ENCODE measurements at places on chromosomes 1 and 21.
A peak's percentile ranks its signal among the peaks of the same experiment; 100 is the strongest.

DNA sequence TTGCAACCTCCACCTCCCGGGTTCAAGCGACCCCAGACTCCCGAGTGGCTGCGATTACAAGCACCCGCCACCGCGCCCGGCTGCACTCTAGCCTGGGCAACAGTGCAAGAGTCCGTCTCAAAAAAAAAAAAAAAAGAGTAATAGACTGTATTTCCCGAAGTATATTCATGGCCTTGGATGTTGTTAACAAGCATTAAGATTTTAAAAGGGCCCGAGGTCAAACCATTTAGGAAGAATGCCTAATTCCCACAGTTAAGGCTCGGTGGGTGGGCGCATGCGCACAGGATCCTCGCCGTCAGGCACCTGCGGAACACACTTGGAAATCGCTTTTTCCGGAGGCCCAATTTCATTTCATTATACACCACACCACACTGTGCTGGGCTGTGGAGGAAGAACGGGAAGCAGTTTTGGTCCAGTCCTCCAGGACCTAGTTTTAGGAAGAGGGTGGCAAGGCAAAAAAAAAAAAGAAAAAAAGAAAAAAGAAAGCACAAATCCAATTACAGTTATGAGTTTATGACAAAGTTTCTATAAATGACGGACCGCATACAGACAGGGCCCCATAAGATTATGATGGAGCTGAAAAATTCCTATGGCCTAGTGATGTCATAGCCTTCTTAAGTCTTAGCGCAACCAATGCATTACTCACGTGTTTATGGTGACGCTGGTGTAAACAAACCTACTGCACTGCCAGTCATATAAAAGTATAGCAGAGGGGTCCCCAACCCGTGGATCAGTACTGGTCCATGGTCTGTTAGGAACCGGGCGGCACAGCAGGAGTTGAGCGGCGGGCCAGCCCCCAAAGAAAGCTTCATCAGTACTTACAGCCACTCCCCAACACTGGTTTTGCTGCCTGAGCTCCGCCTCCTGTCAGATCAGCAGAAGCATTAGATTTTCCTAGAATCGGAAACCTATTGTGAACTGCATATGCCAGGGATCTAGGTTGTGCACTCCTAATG lies 38.2 kb downstream of the H3-3A start:
- no peak for DNase-seq

GRCh38 chr1:224064150-224064549 lies 49.8 kb upstream of the FBXO28 start:
- no peak for DNase-seq

- no peak for DNase-seq
Measured at GRCh38 chr1:20717452-20718342, at the start of gene KIF17. Gene KIF17 (minus strand): TSS chr1:20718007. CDS start chr1:20717706, 301 bp downstream.

DNA sequence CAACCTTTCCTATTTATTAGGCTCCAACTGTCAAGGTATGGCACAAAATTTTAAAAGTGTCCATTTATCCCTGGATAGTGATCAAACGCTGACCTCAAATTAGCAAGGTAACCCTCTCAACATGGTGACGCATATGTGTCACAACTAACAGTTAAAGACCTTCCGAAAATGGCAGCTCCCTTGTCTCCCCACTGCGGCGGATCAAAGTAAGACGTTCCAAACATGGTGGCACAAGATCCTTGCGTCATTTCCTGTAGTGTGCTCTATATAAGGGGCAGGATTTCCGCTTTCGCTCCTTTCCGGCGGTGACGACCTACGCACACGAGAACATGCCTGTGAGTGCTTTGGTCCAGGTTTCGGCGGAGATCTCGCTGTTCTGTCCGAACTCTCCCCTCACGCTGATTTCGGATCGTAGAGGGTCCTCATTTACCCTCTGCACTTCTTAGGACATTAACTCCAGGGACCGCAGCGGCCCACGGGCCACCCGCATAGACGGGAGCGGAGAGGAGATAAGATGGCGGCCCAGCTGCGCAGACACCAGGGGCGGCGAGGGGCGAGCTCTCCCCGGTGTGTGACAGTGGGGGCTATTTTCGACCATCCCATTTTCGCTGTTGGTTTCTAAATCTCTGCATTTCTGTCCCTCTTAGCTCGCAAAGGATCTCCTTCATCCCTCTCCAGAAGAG lies at the start of gene RPS27:
RPS27 (plus strand) TSS at position 295 of the 683 bp plus-strand sequence; CDS start at position 330, 35 bp downstream.
- peak; percentile 98 for DNase-seq

DNA sequence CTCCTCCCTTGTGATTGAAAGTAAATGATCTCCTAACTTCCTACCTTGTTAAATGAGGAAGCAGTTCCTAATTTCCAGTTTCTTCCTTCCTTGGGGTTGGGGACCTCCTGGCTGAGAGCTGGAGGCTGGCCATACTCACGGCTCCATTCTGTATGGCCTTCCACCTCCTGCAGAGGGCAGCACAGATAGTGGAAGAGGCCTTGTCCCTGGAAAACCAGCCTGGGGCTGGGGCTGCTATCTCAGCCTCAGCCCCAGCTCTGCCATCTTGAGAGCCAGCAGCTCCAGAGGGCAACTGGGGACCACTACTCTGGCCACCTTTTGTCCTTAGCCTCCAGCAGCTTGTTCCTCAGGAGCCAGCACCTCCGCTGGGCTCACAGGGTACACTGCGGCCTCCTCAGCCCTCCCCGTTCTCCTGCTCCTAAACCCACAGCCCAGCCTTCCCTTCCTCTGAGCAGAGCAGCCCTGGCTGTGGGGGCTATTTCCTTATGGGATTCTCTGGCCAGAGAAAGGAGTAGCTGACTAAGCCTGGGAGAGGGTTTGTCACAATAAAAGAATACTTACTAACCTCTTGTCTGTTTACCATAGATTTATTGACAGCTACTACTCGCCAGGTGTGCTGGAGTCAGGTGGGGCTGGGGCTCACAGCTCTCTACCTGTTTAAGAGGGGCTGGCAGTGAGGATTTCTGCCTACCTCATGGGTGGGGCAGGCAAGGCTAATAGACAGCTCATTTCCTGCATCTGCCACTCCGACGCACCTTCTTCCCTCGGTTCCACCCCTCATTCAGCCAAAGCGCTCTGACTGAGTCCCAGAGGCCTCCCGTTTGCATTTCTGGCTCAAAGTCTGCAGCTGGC lies 6.3 kb downstream of the TMEM234 start:
- no peak for DNase-seq

DNA sequence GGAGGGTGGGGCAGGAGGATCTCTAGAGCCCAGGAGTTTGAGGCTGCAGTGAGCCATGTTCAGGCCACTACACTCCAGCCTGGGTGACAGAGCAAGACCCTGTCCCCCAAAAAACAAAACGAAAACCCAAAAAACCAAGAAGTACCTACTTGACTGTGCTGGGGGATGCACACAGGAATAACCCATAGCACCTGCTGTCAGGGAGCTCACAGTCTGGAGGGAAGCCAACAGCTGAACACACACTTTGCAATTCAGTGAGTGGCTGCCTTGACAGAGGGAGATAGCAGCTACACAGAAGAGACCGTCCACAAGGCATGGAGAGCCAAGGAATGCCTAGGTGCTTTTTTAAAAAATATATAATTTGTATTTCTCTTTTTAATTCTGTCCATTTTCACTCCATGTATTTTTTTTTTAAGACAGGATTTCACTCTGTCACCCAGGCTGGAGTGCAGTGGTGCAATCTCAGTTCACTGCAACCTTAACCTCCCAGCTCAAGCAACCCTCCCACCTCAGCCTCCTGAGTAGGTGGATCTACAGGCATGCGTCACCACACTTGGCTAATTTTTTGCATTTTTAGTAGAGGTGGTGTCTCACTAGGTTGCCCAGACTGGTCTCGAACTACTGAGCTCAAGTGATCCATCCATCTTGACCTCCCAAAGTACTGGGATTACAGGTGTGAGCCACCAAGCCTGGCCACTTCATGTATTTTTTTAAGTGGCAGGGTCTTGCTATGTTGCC lies 68.7 kb downstream of the NID1 start:
- DNase-seq = no peak

- no peak for DNase-seq
Measured at GRCh38 chr1:47554082-47554481, 116.2 kb downstream of the FOXD2 start.

DNA sequence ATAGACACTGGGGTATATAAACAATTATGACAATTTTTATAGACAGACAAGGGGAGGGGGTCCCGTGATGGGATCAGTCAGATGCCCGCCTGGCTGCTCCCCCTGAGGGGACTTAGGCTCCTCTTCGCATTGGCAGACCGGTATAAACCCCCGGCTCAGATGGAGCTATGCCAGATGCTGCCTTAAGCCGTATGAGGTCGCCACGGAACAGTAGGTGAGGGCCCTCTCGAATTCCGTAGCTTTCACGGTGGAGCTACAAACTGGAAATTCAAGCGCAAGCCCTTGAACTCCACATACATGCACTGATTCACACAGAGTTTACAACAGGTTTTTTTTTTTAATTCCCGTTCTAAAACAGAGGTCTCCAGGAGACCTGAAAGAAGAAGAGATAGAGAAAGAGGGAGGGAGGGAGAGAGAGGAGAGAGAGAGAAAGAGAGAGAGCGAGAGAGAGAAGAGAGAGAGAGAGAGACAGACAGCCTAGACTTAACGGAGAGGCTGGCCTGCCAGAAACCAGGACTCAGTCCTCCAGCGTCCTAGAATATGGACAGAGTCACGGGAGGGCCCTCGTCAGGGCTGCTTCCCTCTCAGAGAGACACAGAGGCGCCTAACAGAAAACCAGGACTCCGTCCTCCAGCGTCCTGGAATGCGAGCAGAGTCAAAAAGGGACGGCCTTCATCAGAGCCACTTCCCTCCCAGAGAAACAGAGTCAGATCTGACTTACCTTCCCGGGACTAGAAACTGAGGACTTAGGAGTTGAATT lies 24.4 kb upstream of the TMEM54 start:
- no peak for DNase-seq

Measured in cerebellar nuclear complex (tissue), 1 donor.